ENCODE measurements at places on chromosomes 5 and 9.
A peak's percentile ranks its signal among the peaks of the same experiment; 100 is the strongest.

DNA sequence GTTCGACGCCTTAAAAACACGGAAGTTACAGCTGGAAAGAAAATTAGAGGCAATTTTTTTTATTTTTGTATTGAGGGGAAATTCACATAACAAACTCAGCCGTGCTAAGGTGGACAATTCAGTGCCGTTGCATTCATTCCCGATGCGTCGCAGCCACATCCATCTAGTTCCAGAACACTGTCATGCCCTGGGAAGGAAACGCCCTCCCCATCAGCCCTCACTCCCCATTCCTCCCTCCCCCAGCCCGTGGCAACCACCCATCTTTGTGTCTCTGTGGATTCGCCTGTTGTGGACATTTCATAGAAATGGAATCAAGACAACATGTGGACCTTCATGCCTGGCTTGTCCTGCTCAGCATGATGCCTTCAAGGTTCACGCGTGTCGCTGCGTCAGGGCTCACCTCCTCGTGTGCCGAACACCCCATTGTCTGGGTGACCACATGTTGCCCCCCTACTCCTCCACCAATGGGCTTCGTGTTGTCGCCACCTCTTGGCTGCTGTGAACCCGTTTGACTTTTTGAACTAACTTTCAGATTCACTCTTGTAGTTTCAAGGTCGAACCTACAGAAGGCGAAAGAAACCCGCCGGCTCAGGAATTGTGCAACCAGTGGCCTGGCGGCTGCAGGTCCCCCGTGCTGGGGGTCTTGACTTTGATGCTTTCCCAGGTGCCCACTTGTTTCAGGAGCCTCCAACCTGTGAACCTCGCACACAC, 17.4 kb upstream of the CAMSAP1 start:
- DNase-seq = no peak

DNA sequence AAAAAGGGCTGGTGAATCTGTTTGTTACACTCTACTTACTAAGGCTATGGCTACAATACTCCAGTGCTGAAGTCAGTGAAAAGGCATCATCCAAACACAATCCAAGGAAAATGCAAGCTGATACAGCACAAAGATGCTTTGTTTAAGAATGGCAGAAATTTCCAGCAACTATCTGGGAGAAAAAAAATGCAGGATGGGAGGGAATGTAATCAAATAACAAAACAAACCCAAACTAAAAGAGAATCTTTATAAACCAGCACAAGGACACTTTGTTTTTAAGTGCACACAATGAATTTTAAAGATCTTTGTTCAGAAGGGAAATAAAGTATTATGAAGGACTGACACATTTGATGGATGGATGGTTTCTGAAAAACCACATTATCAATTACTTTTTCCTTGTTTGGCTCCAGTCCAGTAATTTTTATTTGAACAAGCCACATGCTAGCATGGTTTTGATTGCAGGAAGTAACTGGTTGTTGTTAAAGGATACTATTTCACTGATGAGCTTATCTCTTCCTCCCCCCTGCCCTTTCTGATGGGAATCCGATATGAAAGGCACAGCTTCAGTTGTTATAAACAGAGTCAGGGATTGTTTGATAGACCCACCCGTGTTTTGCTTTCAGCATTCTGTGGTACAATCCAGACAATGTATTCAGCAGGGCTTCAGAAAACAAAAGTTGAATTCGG, 12.1 kb upstream of the TLE4 start:
- DNase-seq = no peak

- DNase-seq = peak; percentile 50
Observed at GRCh38 chr9:127122176-127123063, at the start of gene ANGPTL2. Gene ANGPTL2 (minus strand): TSS chr9:127122635. CDS start chr9:127108731, 13,904 bp downstream.

DNA sequence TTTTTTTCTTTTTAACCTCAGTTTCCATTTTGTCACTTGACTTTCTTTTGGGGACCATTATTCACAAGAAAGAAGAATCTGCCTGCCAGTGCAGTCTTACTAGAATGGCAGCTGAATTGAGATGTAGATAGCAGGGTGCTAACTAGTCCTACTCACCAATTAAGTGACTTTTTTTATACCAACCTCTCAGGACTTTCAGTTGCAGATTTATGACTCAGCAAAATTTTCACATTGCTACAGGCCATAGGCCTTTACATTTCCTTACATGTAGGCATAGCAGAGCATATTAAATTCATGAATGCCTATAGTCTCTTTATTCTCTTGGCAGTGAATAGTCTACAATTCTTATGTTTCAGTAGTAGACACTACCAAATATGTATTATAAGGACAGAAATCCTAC, 54.0 kb upstream of the FKTN start:
- DNase-seq = no peak

DNA sequence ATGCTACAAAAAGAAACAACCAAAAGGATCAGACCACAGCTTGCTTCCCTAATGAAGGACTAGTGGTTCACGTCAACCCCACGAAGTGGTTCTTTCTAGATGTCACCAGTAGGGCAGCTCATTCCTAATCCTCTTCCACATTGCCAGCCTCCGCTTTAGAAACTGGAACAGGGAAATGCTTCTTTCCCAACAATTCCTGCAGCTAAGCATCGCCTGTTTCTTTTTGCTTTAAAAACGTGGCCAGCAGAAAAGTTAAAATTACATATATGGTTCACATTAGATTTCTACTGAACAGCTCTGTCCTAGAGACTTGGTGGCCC, 100.2 kb downstream of the MTX3 start:
- no peak for DNase-seq

Measured in inflammatory macrophage (primary cell).